ENCODE measurements at places on chromosomes 11 and 22.

DNA sequence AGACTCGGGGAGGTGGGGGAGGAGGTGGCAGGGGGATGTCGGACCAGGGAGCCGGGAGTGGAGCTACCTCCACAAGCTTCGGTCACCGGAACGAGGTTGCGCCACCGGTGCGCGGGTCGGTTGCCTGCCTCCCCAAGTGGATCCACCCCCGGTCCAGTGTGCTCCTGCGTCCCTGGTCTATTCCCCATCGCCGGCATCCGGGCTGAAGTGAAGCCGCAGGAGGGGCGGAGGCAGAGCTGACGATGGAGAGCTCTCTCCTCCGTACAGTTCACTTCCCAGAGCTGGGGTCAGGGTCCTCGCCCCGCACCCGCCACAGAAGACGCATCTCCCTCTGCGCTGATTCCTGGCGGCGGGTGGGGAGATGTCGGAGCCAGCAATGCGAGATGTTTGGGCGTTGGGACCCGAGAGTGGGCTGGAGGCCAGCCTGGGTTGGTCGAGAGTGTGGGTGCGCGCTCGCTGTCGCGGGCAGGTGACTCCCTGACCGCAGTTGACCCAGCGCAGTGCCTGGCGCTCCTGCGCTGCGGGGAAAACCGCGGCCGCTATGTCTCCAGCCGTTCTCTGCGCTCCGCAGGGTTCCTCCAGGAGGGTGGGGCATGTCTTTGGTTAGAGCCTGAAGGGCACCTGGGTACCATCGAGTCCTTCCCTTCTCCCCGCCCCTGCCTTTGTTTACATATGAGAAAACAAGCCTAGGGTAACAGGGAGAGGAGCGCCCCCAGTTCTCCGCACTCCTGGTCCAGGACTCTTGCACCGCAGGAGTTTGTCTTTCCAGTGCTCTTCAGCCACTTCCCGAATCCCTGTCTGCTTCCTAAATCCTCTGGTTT is 1.7 kb downstream of the C11orf96 start:
- H3K4me3 ChIP-seq, result no peak overlapping the region
- no peaks in the 10 kb centered on the region for H3K36me3 ChIP-seq
- no peaks in the 10 kb centered on the region for H3K27me3 ChIP-seq
- no peak for DNase-seq
- H3K4me1 ChIP-seq, result peaks cover 18% of the 10 kb centered on the region

- no peaks in the 10 kb centered on the region for H3K36me3 ChIP-seq
- no peak overlapping the region for H3K4me3 ChIP-seq
- no peak for DNase-seq
- no peak overlapping the region for H3K27ac ChIP-seq
- no peaks in the 10 kb centered on the region for H3K27me3 ChIP-seq
These were observed 195.9 kb downstream of the SPON1 start for GRCh38 chr11:14158393-14158792.

- H3K36me3 ChIP-seq, result no peaks in the 10 kb centered on the region
- no peak overlapping the region for H3K4me3 ChIP-seq
- no peak for DNase-seq
- no peaks in the 10 kb centered on the region for H3K27me3 ChIP-seq
- no peaks in the 10 kb centered on the region for H3K4me1 ChIP-seq
- H3K27ac ChIP-seq, result no peak overlapping the region
These were observed 19.5 kb downstream of the WNT11 start for GRCh38 chr11:76186776-76187279.

DNA sequence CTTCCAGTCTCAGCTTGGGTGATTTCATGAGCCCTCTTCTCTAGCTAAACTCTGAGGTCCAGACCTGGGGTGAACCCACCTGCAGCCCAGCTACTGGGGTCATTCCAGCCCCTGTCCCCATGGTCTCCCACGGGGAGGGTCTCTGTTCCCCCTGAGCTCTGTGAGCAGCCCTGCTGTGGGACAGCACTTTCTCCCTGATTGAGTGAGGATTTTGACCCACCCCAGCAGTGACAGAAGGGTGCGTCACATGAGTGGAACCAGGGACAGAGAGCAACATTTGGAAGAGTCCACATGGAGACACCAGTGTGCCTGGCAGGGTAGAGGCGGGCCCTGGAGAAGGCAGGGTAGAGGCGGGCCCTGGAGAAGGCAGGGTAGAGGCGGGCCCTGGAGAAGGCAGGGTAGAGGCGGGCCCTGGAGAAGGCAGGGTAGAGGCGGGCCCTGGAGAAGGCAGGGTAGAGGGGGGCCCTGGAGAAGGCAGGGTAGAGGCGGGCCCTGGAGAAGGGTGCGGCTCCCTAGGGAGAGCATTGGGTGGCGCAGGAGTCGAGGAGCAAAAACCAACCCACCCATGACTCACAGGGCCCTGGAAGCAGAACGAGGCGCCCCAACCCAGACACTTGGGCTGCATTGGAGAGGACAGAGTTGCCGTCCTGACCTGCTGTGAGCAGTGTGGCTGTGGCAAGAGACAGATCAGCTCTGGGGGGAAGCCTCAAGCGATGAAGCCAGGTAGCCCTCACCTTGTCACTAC is 227.7 kb upstream of the B3GAT1 start:
- DNase-seq, result no peak
- H3K27me3 ChIP-seq, result no peaks in the 10 kb centered on the region
- no peaks in the 10 kb centered on the region for H3K36me3 ChIP-seq
- no peak overlapping the region for H3K27ac ChIP-seq
- no peaks in the 10 kb centered on the region for H3K4me1 ChIP-seq

GRCh38 chr22:47515384-47516125 is 753.1 kb downstream of the TBC1D22A start:
- DNase-seq, result no peak
- H3K36me3 ChIP-seq, result no peaks in the 10 kb centered on the region
- no peak overlapping the region for H3K27ac ChIP-seq
- H3K4me3 ChIP-seq, result no peak overlapping the region

DNA sequence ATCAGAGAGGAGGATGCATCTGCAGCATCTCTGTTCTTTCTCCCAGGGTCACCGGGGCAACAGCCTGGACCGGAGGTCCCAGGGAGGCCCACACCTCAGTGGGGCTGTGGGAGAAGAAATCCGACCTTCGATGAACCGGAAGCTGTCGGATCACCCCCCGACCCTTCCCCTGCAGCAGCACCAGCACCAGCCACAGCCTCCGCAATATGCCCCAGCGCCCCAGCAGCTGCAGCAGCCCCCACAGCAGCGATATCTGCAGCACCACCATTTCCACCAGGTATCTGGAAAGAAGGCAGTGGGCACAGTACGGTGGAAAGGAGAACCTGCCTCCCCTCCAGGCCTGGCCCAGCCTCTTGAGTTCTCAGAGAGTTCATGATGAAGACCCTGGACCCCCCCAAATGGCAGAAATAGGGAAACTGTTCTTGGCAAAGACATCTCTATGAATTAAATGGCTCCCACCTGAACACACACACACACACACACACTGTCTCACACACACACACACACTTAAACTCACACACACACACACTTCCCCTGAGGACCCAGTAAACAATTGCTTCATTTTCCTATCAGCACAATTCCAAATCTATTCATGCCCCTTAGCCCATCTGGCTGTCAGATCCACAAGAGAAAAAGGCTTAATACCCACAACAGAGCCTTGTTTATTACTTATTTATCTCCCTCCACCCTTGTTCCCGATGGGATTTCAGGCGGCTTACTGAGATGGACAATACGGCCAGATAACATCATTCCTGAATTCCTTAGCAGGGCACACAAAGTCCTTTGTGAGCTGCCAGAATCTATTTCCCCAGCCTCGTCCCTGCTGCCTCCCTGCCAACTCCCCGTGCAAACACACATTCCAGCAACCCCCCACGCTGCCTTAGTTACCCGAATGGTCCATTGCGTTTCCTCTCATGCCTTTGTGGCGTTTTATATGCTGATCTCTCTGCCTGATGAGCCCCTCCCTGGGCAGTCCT is 8.1 kb downstream of the TMA7B start:
- peaks cover 61% of the 10 kb centered on the region for H3K36me3 ChIP-seq
- H3K4me3 ChIP-seq, result no peak overlapping the region
- no peaks in the 10 kb centered on the region for H3K27me3 ChIP-seq
- no peak overlapping the region for H3K27ac ChIP-seq

GRCh38 chr11:63680834-63681320 is 423 bp upstream of the RTN3 start:
- H3K27me3 ChIP-seq, result no peaks in the 10 kb centered on the region
- H3K27ac ChIP-seq, result peak overlapping the region; percentile 29
- no peak for DNase-seq
- peak overlapping the region; percentile 92 for H3K4me3 ChIP-seq

- H3K27me3 ChIP-seq, result no peaks in the 10 kb centered on the region
- H3K27ac ChIP-seq, result peak overlapping the region; percentile 90
- peaks cover 51% of the 10 kb centered on the region for H3K4me1 ChIP-seq
- peak overlapping the region; percentile 58 for H3K4me3 ChIP-seq
- H3K36me3 ChIP-seq, result no peaks in the 10 kb centered on the region
These were observed 19.2 kb upstream of the CASP12 start for GRCh38 chr11:104917271-104918112.

GRCh38 chr22:44107340-44107739 is 73.4 kb upstream of the PARVG start:
- no peaks in the 10 kb centered on the region for H3K27me3 ChIP-seq
- no peak overlapping the region for H3K27ac ChIP-seq
- H3K4me3 ChIP-seq, result no peak overlapping the region
- H3K36me3 ChIP-seq, result peaks cover 16% of the 10 kb centered on the region
- DNase-seq, result no peak
- H3K4me1 ChIP-seq, result no peaks in the 10 kb centered on the region

DNA sequence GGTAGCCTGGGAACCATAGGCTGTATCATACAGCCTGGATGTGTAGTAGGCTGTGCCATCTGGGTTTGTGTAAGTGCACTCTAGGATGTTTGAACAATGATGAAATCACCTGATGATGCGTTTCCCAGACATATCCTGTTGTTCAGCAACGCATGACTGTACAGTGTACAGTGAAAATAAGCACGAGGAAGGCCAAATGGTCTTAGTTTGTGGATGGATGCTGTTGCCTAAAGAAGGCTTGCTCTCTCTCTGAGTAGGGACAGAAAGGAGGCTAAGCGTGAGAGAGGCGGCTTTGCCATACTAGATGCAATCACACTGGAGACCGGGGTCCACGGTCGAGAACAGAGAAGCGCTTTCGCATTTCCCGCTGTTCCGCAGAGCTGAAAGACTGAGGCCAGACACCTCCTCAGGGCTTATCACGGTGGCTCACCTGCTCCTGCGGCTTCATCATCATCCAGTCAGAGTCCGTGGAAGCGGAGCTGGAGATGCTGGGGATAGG is 27.6 kb upstream of the APLP2 start:
- peaks cover 4% of the 10 kb centered on the region for H3K4me1 ChIP-seq
- no peak overlapping the region for H3K4me3 ChIP-seq
- no peaks in the 10 kb centered on the region for H3K36me3 ChIP-seq
- no peak for DNase-seq

DNA sequence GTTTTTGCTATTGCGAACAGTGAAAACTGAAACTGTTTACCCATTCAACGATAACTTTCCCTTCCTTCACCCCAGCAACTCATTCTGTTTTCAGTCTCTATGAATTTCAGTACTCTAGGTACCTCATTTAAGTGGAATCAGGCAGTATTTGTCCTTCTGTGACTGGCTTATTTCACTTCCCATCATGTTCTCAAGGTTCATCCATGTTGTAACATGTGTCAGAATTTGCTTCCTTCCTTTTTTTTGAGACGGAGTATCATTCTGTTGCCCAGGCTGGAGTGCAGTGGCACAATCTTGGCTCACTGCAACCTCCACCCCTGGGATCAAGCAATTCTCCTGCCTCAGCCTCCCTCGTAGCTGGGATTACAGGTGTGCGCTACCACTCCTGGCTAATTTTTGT is 23.7 kb downstream of the HTR3B start:
- no peak for DNase-seq
- no peaks in the 10 kb centered on the region for H3K27me3 ChIP-seq
- H3K4me1 ChIP-seq, result peaks cover 4% of the 10 kb centered on the region

GRCh38 chr11:101914341-101914737 is 471 bp upstream of the CEP126 start:
- H3K4me3 ChIP-seq, result peak overlapping the region; percentile 81
- DNase-seq, result no peak
- peak overlapping the region; percentile 99 for H3K27ac ChIP-seq
- H3K4me1 ChIP-seq, result peaks cover 21% of the 10 kb centered on the region
- H3K36me3 ChIP-seq, result no peaks in the 10 kb centered on the region
- H3K27me3 ChIP-seq, result no peaks in the 10 kb centered on the region

- H3K27ac ChIP-seq, result peak within 1 kb of the TSS; percentile 99
- H3K4me1 ChIP-seq, result peaks cover 20% of the 10 kb centered on the region
- DNase-seq, result peak; percentile 92
- H3K36me3 ChIP-seq, result peaks cover 1% of the 10 kb centered on the region
- H3K27me3 ChIP-seq, result no peaks in the 10 kb centered on the region
These were observed at the start of gene UBXN1 for GRCh38 chr11:62678770-62679696. TSS of gene UBXN1 (minus strand) at chr11:62679073. CDS start at chr11:62678923, 150 bp downstream.

DNA sequence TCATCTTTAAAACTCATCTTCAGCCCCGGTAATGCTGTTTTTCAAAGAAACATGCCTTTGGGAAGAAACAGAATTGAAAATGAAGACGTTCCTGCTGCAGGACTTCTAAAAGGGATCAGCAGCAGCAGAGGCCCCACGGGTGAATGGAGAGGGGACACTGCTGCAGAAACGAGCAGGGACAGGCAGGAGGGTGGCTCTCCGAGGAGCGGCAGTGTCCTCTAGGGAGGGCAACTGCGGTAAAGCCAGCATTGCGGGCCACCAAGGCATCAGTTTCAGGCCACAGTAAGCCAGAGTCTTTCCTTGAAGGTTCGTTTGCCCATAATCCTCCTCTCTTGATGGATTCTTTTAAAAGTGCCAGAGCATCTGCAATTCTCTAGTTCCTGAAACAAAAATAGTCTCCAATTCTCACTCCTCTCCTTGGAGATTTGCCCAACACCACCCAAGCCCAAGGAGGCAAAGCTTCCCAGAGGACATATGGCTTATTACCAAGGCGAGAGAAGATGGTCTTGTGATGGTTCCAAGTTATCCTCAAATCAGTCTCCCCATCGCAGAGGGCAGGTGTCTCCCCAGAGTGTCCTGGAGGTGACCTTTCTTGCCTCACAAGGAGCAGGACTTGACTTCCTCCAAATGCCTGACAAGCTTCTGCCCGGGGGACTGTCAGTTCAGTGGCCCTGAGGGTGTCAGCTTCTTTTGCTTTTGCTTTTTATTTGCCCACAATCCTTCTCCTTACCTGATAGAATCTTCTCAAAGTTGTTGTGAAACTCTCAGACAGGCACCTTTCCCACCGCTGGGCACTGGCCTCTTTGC is 341.1 kb upstream of the B3GAT1 start:
- H3K27ac ChIP-seq, result no peak overlapping the region
- H3K36me3 ChIP-seq, result no peaks in the 10 kb centered on the region
- no peaks in the 10 kb centered on the region for H3K4me1 ChIP-seq
- DNase-seq, result no peak
- no peaks in the 10 kb centered on the region for H3K27me3 ChIP-seq

- no peaks in the 10 kb centered on the region for H3K36me3 ChIP-seq
- H3K4me1 ChIP-seq, result peaks cover 25% of the 10 kb centered on the region
- no peak overlapping the region for H3K27ac ChIP-seq
- peak; percentile 43 for DNase-seq
- no peaks in the 10 kb centered on the region for H3K27me3 ChIP-seq
These were observed 74.5 kb upstream of the LMO1 start for GRCh38 chr11:8338138-8338537.

GRCh38 chr11:9060700-9061111 is 30.7 kb downstream of the SCUBE2 start:
- peaks cover 4% of the 10 kb centered on the region for H3K27me3 ChIP-seq
- no peaks in the 10 kb centered on the region for H3K4me1 ChIP-seq
- no peak overlapping the region for H3K27ac ChIP-seq
- no peak for DNase-seq
- no peaks in the 10 kb centered on the region for H3K36me3 ChIP-seq
- no peak overlapping the region for H3K4me3 ChIP-seq

Measured in B cell (primary cell).